Fibroblast of lung (primary cell): ENCODE measurements at places on chromosomes 5 and 9. TPM values are rescaled to one million over a fixed set of nuclear protein-coding genes. Genes with fewer than 3 reads are reported as not detected.

The MLANA gene
- total RNA-seq: not detected in 2 replicates

The MORN5 gene
- total RNA-seq: 0.33 and 0.51 TPM in 2 replicates

GRCh38 chr9:33136721-33137670 lies 30.1 kb downstream of the B4GALT1 start:
- no peak overlapping the region for H3K27ac ChIP-seq
- H3K4me3 ChIP-seq: no peak overlapping the region
- peaks cover 2% of the 10 kb centered on the region for H3K36me3 ChIP-seq
- DNase-seq: no peak
- peaks cover 22% of the 10 kb centered on the region for H3K4me1 ChIP-seq

- no peak overlapping the region for H3K27ac ChIP-seq
- peaks cover 2% of the 10 kb centered on the region for H3K4me1 ChIP-seq
- H3K36me3 ChIP-seq: no peaks in the 10 kb centered on the region
- no peaks in the 10 kb centered on the region for H3K27me3 ChIP-seq
Observed at GRCh38 chr5:90981821-90982220, 401.3 kb downstream of the ARRDC3 start.

DNA sequence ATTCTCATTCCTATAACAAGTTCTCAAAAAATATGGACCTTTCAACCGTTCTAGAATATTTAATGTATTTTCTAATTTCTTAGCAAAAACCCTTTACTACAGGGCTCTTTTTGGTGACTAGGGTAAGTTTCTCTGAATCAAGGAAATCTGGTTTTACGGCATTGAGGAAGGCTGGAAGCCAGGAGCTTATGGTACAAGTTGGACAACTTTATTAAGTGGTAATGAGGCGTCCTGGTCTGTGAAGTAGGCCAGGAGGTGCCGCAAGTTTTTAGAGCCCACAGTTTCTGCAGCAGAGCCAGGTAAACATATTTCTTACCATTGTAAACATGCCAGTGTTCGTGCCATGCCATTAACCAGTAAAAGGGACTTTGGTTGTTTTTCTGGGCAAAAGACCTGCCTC lies 14.6 kb upstream of the C1QTNF3 start:
- H3K27me3 ChIP-seq: no peaks in the 10 kb centered on the region
- H3K4me1 ChIP-seq: peaks cover 5% of the 10 kb centered on the region
- no peak overlapping the region for H3K27ac ChIP-seq
- no peak for DNase-seq
